ENCODE measurements at places on chromosomes 3 and 15.

DNA sequence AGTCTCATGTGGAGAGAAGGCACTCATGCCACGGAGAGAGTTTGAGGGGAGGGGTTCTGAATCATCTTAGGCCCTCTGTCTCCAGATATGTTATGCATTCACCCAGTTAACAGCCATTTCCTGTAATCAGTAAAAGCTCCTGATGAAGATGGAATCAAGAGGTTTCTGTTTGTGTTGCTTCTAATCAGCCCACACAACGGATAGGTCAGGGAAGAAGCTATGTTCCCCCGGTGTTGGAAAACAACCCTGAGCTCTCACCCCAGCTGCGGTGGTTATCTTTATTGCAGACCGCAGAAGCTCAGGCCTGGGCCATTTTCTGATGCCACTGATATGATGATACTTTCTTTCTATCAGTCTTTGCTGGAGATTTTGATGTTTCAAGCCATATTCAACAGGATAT is 338.5 kb upstream of the ONECUT1 start:
- DNase-seq = no peak

- DNase-seq = no peak
These were observed 14.8 kb downstream of the TARS3 start for GRCh38 chr15:101709466-101709865.

GRCh38 chr3:98291332-98291957 is 9.1 kb downstream of the OR5H2 start:
- no peak for DNase-seq

DNA sequence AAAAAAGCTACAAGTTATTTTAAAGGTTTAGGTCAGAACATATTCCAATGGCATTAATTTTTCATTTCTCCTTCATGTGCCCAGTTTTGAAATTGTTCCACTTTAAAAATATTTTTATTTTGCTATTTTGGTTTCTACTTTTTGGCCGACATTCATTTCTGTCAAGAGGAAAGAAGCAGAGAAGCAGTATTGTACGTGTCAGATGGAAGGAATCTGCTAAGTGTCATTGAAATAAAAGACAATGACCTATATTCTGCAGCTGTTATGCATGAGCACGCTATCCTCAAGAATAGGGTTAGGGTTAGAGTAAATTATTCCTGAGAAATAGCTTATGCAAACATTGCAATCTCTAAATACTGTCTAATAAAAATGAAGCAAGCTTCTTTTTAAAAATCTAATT is 941.7 kb downstream of the TUSC7 start:
- no peak for DNase-seq

GRCh38 chr15:50095938-50096821 is 22.9 kb downstream of the ATP8B4 start:
- no peak for DNase-seq

DNA sequence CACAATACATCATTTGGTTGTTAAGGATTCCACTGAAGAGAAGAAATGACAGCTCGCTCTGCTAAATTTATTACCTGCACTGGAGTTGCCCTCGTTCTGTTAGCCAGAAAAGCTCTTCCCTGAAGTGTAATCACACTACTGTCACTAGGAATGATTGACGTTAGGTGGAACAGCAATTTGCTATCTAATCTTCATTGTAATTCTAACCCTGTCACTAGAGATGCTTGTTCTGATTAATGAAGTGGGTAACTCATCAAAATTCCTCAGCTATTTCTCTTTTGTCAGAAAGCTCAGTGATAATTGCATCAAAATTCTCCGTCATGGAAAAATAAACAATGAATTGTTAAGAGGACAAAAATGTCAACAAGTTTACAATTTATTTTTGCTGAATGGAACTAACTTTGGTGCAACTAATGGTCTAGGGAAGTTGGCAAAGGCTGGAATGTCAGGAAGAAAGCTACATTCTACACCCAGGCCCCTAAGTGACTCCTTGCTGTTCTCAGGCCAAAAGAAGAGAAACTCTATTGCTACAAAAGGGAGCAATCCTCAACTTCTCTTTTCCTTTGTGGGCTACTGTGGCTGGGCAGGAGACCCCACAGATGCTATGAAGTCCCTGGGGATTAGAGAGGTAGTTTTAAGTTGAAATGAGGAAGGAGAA is 34.1 kb downstream of the CCDC191 start:
- no peak for DNase-seq

- DNase-seq = peak; percentile 98
These were observed 413.0 kb downstream of the RBMS3 start for GRCh38 chr3:29693863-29694262.

DNA sequence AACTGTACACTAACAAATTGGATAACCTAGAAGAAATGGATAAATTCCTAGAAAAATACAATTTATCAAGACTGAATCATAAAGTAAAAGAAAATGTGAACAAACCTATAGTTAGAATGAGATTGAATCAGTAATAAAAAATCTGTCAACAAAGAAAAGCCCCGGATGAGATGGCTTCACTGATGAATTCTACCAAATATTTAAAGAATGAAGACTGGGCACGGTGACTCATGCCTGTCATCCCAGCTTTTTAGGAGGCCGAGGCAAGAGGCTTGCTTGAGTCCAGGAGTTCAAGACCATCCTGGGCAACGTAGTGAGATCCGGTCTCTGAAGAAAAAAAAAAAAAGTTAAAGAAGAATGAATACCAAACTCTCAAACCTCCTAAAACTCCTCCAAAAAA is 17.7 kb upstream of the AP4E1 start:
- peak; percentile 57 for DNase-seq

- no peak for DNase-seq
These were observed 164.4 kb downstream of the ISL2 start for GRCh38 chr15:76501011-76501410.

DNA sequence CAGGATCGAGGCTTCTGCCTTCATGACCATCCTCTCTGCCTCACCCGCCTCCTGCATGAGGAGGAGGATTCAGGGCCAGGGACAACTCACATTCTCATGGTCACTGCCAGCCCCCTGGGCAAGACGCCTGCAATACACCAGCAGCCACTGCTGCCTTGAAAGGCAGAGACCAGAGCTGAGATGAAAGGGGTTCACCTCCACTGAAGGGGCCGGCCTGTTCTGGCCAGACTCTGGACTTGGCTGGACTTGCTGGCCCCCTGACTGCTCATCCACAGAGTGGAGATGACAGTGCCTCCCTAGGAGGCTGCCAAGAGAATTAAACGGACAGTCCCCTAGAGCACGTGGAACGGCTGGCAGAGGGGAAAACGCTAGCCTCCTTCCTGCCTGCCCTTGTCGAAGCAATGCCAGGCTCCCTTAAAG is 35.2 kb downstream of the MGLL start:
- DNase-seq = no peak

DNA sequence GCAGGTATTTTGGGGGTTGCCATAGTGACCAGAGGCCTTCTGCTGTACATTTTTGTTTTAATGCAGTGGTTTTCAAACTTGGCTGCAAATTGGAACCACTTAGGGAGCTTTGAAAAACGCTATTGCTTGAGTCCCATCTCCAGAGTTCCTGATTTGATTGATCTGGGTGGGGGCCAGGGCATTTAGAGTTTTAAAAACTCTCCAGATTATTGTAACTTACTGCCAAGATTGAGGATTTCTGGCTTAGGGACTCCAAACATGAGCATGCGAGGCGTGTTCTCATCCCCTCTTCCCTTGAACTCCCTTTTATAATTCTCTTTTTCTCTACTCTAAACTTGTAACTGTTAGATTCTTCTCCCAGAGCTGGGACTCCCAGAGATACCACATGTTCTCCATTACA is 340.8 kb upstream of the SUCLG2 start:
- no peak for DNase-seq

DNA sequence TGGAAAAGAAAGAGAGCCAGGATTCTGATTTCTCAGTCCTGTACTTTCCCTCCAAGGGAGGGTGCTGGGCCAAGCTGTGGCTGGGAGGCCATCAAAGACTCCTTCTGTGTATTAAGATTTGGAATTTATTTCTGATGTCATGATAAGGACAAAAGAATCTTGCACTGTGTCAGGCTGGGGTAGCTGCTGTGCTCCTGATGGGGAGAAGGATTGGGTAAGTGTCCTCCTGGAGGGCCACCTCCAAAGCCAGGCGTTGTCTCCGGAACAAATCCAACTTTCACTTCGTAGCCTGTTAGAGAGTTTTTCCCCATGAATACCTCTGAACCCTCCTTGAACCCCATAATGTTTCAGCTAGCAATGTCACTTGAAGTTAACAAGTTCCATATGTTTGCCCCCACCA is 29.9 kb downstream of the CLDN11 start:
- no peak for DNase-seq

- no peak for DNase-seq
These were observed 737.1 kb downstream of the FHIT start for GRCh38 chr3:60514085-60514649.

DNA sequence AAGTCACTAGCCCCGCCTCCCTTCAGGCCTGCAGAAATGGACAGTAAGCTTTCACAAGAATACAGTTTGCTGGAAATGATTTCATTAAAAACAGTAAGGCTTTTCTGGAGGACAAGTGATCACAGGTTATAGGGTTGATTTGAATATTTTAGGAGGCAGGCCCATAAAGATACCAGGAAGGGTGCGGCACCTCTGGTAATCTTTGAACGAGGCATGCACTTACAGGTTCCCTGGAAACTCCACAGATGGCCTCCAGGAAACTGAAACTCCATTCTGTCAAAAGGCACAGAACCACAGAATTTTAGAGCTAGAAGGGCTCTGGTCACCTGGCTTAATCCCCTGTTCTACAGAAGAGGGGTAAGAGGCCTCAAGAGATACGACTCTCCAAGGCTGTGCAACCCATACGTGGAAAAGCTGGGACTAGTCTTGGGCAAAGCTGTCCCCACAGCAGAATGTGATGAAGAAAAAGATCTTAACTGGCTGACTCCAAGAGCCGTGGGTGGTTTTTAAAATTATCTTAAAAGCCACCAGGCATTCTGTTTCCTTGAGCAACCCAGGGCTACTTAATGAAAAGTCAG is 1.2 kb downstream of the STARD5 start:
- DNase-seq = no peak

DNA sequence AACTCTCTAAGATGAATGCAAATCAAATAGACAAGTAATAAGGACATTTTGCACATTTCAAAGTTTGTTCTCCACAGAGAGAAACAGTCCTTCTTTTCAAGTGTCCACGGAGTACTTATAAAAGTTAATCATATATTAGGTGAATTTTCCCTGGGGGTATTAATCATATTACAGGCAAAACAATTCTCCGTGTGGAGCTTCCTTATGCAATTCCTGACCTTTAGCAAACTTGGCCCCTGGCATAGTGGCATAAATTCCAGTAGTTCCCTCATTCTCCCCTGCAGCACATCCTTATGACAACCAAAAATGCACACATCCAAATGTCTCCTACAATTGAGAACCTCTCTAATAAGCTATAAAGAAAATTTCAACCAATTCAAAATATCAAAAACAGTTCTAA is 34.4 kb downstream of the FSIP1 start:
- peak; percentile 50 for DNase-seq

DNA sequence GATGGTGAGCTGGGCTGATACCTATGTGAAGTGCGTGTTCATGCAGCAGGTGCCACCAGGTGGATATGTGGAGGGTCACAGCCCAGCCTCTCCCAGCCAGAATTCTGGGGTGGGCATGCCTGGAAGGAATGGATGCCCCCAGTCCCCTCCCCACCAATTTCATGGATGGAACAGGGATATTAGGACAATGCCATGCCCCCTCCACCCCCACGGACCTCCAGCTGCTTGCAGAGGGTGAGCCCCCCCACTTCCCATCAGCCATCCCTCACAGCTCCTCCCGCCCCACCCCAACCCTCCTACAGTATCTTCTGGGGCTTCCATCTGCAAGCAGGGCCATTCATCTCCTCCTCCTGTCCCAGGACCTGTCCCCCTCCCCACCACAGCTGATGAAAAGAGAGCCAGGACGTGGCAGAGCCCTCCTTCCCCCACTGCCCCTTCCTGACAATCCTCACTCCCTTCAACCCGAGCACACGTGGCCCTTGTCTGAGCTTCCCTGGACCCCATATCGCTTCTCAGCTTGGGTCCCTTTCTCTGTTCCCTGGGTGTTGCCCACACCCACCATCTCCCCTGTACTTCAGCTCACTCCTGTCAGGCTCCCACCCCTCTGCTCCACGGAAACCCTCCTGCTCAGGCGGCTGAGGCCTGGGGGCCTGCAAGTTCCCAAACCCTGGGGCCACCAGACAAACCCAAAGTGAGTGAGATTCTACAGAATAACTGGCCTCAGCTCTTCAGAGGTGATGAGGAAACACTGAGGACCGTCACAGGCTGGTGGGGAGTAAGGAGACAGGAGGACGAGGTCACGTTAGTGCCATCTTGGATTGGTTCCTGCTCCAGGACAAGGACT is 2.8 kb upstream of the SEMA3G start:
- DNase-seq = no peak

- no peak for DNase-seq
These were observed 18.9 kb upstream of the FBN1 start for GRCh38 chr15:48664436-48664835.

DNA sequence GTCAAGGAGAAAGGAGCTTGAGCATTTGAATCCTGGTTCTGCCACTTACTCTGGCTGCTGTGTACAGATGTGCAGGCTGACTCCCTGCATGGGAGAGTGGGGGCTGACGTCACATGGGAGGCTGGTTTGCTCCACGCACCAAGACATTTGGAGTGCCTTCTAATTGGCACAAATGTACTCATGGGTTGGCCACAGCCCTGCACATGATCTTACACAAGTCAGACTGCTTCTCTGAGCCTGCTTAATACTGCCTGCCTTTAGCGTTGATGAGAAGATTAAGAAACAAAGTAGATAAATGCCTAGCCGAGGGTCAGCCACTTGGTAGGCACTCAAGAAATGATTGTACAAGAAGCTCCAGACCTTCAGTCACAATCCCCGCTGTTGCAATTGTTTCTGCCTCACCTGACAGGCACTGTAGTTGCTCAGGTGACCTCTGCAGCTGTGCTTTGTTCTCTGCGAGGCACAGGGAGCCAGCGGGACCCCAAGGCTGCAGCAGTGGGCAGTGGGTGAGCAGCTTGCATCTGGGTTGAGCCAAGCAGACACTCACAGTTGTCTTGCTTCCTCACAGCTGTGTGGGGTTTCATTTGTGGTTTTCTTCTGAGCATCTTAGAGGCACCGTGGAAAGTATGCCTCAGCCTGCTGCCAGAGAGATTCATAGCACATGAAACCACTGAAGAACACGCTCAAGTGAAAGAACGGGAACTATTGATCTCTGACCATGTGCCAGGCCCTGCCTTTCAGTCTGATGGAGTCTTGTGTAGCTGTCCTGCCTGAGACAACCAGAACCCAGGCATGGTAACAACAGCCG is 33.1 kb downstream of the GRK7 start:
- peak; percentile 69 for DNase-seq

All from fibroblast of skin of scalp (primary cell).